ENCODE measurements at places on chromosomes 7 and 10. TPM values are rescaled to one million over a fixed set of nuclear protein-coding genes. Genes with fewer than 3 reads are reported as not detected.

DNA sequence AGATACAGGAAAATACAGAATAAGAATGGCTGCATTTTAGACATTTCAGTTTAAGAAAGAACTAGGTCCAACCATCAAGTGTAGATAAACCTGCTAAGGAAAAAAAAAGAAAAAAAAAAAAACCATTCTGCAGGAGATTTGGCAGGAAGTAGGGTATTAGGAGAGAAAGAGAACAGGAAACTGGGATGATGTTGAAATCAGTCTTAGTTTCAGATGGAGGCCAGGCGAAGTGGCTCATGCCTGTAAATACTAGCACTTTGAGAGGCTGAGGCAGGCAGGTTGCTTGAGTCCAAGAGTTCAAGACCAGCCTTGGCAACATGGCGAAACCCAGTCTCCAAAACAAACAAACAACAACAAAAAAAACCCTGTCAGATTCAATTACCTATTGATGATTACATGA lies 120.2 kb downstream of the RAB11FIP2 start:
- no peaks in the 10 kb centered on the region for H3K4me1 ChIP-seq
- no peaks in the 10 kb centered on the region for H3K36me3 ChIP-seq
- H3K4me3 ChIP-seq, result no peak overlapping the region
- no peak overlapping the region for H3K27ac ChIP-seq
- no peak for DNase-seq

- no peak overlapping the region for H3K4me3 ChIP-seq
- DNase-seq, result peak; percentile 67
- no peaks in the 10 kb centered on the region for H3K36me3 ChIP-seq
- H3K27ac ChIP-seq, result no peak overlapping the region
- H3K4me1 ChIP-seq, result peaks cover 10% of the 10 kb centered on the region
- no peaks in the 10 kb centered on the region for H3K27me3 ChIP-seq
Observed at GRCh38 chr7:142556740-142557139, 192.5 kb upstream of the PRSS1 start.

Gene TUBB8
- total RNA-seq, result 0.50 TPM

- H3K4me1 ChIP-seq, result peaks cover 14% of the 10 kb centered on the region
- H3K4me3 ChIP-seq, result peak overlapping the region; percentile 76
- DNase-seq, result peak; percentile 40
- no peaks in the 10 kb centered on the region for H3K27me3 ChIP-seq
- H3K27ac ChIP-seq, result peak overlapping the region; percentile 100
Observed at GRCh38 chr7:105011831-105012502, 2.0 kb upstream of the KMT2E start.

Gene ERVW-1
- not detected for total RNA-seq

Gene TMEM273
- 4.2 TPM for total RNA-seq

DNA sequence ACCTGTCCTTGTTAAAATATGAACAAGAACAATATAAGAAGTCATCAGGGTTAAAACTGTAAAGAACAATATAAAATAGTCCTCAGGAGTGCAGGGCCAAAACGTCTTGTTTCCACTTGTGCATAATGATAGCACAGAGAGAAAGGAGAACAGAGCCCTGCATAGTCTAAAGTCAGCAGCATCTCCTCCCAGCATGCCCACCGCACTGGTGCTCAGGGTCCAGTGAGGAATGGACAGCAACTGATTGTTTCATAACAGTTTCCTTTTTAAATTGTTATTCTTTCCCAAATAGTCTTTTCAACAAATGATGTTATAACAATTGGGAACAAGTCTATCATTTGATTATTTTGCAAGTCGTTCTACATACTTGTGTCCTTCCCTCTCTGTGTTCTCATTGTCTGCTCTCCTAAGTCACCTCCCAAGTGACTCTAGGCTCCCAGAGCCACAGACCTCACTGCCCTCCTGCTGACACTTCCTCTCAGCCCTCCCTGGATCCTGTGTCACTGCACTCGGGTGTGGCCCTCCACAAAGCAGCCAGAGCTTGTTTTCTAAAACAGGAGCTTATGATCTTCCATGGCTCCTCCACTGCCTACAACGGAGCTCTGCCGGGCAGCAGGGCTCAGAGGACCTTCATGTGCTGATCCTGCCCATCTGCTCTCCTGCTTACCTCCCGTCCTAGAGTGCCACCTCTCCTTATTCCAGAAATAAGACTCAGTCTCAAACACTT lies 27.6 kb downstream of the COBL start:
- H3K36me3 ChIP-seq, result no peaks in the 10 kb centered on the region
- H3K27me3 ChIP-seq, result no peaks in the 10 kb centered on the region
- H3K27ac ChIP-seq, result no peak overlapping the region
- no peak for DNase-seq
- no peak overlapping the region for H3K4me3 ChIP-seq
- H3K4me1 ChIP-seq, result peaks cover 17% of the 10 kb centered on the region

DNA sequence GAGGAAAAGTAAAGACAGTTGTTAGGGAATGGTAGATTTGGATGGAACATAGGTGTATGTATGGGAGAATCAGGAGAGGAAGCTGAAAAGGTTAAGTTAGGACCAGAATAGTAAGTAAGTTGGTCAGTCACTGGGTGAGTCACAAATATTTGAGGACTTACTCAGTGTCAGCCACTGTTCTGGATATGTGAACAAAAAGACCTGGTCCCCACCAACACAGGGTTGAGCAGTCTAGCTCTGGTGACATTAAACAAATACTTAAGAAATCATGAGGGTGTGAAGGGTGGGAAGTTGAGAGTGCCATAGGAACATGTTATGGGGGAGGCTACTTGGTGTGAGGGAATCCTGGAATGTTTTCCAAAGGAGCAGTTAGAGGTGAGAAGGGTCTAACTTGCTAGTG lies 246.9 kb downstream of the PTEN start:
- H3K4me3 ChIP-seq, result no peak overlapping the region
- H3K27ac ChIP-seq, result no peak overlapping the region
- H3K36me3 ChIP-seq, result no peaks in the 10 kb centered on the region
- H3K4me1 ChIP-seq, result peaks cover 17% of the 10 kb centered on the region

DNA sequence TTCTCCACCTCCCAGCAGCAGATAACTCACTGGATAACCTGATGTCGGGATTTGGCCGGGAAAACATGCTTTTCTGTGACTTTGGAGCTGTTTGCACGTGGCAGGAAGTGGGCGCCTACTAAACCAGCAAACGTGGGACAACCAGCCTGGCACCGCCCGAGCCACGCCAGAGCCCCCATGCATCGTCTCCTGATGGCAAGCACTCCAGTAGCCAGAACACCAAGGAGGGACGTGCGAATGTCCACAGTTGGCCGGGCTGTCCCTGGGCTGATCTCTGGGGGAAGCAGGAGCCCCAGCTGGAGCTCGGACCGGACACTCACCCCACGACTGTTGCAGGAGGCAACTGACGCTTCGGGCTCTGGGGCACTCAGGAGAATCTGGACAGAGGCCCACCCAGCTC lies 7.1 kb downstream of the ADGRA1 start:
- no peaks in the 10 kb centered on the region for H3K36me3 ChIP-seq
- no peaks in the 10 kb centered on the region for H3K4me1 ChIP-seq
- no peak overlapping the region for H3K4me3 ChIP-seq
- no peaks in the 10 kb centered on the region for H3K27me3 ChIP-seq

DNA sequence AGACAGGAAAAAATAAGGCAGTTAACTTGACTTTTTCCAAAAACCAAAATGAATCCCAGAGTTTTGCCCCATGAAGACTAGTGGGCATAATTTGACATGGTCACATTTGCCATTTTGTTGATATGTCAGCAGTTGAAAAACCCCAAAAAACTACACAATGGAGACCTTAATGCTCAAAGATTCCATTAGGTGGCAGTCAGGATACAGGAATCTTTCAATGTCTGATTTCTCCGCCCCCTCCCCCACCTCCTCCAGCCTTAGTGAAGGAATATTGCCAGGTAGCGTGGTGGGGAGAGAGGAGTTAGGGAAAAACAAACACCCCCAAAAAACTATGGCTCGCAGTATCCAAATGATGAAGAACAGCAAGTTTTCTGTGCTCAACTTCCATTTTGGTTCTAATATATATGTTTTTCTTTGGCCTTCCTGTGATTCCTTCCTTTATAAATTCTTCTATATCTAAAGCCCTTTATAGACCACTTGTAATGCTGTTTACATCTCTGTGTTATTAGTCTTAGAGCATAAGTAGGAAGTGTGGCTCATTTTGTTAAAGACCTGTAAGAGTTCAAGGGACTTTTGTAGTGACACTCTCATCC lies 6.7 kb upstream of the SMNDC1 start:
- H3K27ac ChIP-seq, result no peak overlapping the region
- H3K4me1 ChIP-seq, result no peaks in the 10 kb centered on the region
- no peaks in the 10 kb centered on the region for H3K36me3 ChIP-seq
- H3K4me3 ChIP-seq, result no peak overlapping the region
- H3K27me3 ChIP-seq, result no peaks in the 10 kb centered on the region

GRCh38 chr7:94395141-94396036 lies 694 bp downstream of the COL1A2 start:
- peak overlapping the region; percentile 43 for H3K4me3 ChIP-seq
- DNase-seq, result peak; percentile 47
- H3K27me3 ChIP-seq, result no peaks in the 10 kb centered on the region
- H3K27ac ChIP-seq, result peak overlapping the region; percentile 76
- H3K4me1 ChIP-seq, result peaks cover 5% of the 10 kb centered on the region

GRCh38 chr7:389911-390601 lies 100.1 kb downstream of the FOXL3 start:
- H3K4me3 ChIP-seq, result no peak overlapping the region
- peaks cover 9% of the 10 kb centered on the region for H3K4me1 ChIP-seq
- DNase-seq, result no peak
- H3K27me3 ChIP-seq, result no peaks in the 10 kb centered on the region
- H3K27ac ChIP-seq, result no peak overlapping the region
- no peaks in the 10 kb centered on the region for H3K36me3 ChIP-seq

DNA sequence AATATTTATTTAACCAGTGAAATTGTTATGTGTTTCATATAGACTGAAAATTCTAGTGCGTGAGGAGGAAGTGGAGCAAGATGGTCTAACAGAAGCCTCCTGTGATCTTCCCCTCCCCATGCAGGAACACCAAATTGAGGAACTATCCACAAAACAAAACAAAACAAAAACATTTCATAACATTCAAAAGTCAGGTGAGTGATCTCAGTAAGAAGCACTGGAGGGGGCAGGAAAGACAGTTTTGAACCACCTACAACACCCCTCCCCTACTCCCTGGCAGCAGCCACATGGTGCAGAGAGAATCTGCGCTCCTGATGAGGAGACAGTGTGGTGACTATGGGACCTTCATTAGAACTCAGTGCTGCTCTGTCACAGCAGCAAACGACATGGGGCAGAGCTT lies 221.9 kb upstream of the SEMA3C start:
- H3K36me3 ChIP-seq, result no peaks in the 10 kb centered on the region
- no peaks in the 10 kb centered on the region for H3K4me1 ChIP-seq
- H3K27ac ChIP-seq, result no peak overlapping the region
- no peaks in the 10 kb centered on the region for H3K27me3 ChIP-seq
- DNase-seq, result no peak

GRCh38 chr10:95501203-95502094 lies 59.7 kb downstream of the SORBS1 start:
- H3K4me3 ChIP-seq, result no peak overlapping the region
- H3K36me3 ChIP-seq, result no peaks in the 10 kb centered on the region
- peaks cover 11% of the 10 kb centered on the region for H3K4me1 ChIP-seq
- H3K27me3 ChIP-seq, result no peaks in the 10 kb centered on the region

Gene PANK1
- 40.6 TPM for total RNA-seq

DNA sequence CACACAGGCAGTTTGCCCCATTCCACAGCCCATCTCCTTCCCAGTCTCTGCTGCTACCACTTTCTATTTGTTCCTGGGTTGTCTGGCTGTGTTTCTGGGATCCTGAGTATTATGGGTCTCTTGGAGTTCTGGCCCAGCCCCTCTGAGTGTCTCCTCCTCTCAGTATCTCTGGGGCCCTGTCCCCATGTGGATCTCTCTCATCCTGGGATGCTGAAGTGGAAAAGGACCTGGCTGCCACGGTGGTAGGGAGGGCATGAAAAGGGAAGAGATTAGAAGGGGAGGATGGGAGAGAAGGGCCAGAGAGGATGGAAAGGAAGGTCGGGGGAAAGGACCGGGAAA lies 54.5 kb upstream of the LBX1 start:
- no peak overlapping the region for H3K4me3 ChIP-seq
- DNase-seq, result no peak
- H3K36me3 ChIP-seq, result no peaks in the 10 kb centered on the region
- peaks cover 8% of the 10 kb centered on the region for H3K27me3 ChIP-seq
- H3K4me1 ChIP-seq, result peaks cover 6% of the 10 kb centered on the region

Gene ATP6V0A4
- not detected for total RNA-seq

- H3K27me3 ChIP-seq, result no peaks in the 10 kb centered on the region
- H3K4me3 ChIP-seq, result no peak overlapping the region
- no peaks in the 10 kb centered on the region for H3K4me1 ChIP-seq
- no peak for DNase-seq
- no peaks in the 10 kb centered on the region for H3K36me3 ChIP-seq
- H3K27ac ChIP-seq, result no peak overlapping the region
Observed at GRCh38 chr7:139641337-139641992, 118.0 kb downstream of the CLEC2L start.

DNA sequence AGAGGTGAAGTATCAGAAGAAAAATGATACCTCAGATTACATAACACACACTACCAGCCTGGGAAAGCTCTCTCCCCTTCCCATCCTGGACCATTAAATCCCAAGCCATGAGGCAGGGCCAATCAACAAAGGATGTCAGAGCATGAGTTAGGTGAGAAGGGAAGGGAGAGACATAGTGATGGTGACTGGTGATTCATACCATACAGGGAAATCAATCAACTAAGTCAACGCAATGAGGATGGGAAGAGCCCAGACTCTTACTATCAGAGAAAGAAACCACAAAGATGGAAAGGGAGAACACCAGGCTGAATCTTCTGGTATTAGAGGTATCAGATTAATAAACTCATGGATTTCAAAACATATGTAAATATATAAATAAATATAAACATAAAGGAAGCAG lies 185.4 kb downstream of the KMT2E start:
- no peaks in the 10 kb centered on the region for H3K36me3 ChIP-seq
- H3K4me1 ChIP-seq, result peaks cover 5% of the 10 kb centered on the region
- DNase-seq, result no peak

Gene ARPC1A
- total RNA-seq, result 151 TPM

- H3K4me3 ChIP-seq, result no peak overlapping the region
- H3K36me3 ChIP-seq, result no peaks in the 10 kb centered on the region
- no peak overlapping the region for H3K27ac ChIP-seq
- DNase-seq, result no peak
Observed at GRCh38 chr10:60203993-60204618, 185.6 kb downstream of the ANK3 start.

GRCh38 chr7:131600085-131600881 lies 43.9 kb upstream of the PODXL start:
- no peak overlapping the region for H3K27ac ChIP-seq
- DNase-seq, result no peak
- no peak overlapping the region for H3K4me3 ChIP-seq
- no peaks in the 10 kb centered on the region for H3K36me3 ChIP-seq

GRCh38 chr7:12674861-12675260 lies 12.6 kb upstream of the ARL4A start:
- DNase-seq, result no peak
- no peak overlapping the region for H3K27ac ChIP-seq
- H3K36me3 ChIP-seq, result no peaks in the 10 kb centered on the region
- no peak overlapping the region for H3K4me3 ChIP-seq
- peaks cover 13% of the 10 kb centered on the region for H3K4me1 ChIP-seq

DNA sequence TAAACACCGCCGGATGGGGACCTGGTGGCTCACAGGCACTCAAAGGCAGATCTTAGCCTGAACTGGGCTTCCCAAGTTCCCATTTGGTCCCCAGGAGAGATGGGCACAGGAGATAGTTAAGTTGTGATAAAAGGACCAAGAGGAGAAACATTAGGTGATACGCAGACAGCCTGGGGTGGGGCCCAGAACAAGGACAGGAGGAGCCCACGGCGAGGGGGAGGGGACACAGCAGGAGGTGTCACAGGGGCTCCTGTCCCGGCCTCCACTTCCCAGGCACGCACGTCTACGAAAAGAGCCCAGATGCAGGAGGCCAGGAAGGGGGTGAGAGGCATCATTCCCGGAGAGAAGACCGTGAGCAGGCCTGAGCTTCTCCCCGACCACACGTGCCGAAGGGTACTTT lies 16.3 kb upstream of the DNAAF5 start:
- peaks cover 8% of the 10 kb centered on the region for H3K4me1 ChIP-seq
- H3K36me3 ChIP-seq, result no peaks in the 10 kb centered on the region
- no peak overlapping the region for H3K4me3 ChIP-seq
- no peak for DNase-seq
- H3K27ac ChIP-seq, result no peak overlapping the region
- H3K27me3 ChIP-seq, result no peaks in the 10 kb centered on the region
